Endothelial cell (in vitro differentiated cells): ENCODE measurements at places on chromosomes 2 and 18.

- DNase-seq: no peak
Observed at GRCh38 chr18:43389163-43389562, 111.9 kb upstream of the SYT4 start.

- no peak for DNase-seq
Observed at GRCh38 chr2:199258291-199258690, 199.4 kb downstream of the SATB2 start.

GRCh38 chr18:63317556-63317946, 2.0 kb downstream of the BCL2 start:
- DNase-seq: no peak

DNA sequence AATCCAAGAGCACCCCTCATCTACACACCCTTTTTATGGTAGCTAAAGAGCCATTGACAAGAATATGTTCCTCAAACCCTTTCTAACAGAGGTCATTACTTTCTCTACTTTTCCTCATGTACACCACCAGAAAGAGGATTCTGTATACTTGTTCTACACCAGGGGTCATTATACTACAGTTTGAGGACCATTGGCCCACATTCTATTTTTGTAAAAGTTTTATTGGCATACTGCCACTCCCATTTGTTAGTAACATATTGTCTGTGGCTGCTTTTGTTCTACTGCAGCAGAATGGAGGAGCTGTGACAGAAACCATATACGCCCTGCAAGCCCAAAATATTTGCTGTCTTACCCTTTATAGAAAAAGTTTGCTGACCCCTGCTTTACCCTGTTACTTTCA, 14.3 kb downstream of the HTR2B start:
- no peak for DNase-seq

GRCh38 chr2:234853729-234854128, 98.1 kb upstream of the SH3BP4 start:
- no peak for DNase-seq

- no peak for DNase-seq
Observed at GRCh38 chr2:55802067-55802466, 108.4 kb upstream of the PNPT1 start.

- DNase-seq: no peak
Observed at GRCh38 chr2:32960238-32960637, 13.5 kb downstream of the LTBP1 start.

GRCh38 chr2:18339326-18339725, 221.1 kb downstream of the RDH14 start:
- DNase-seq: no peak

- DNase-seq: no peak
Observed at GRCh38 chr2:159183346-159183745, 103.2 kb downstream of the WDSUB1 start.

- DNase-seq: no peak
Observed at GRCh38 chr2:112646791-112647689, 1.3 kb downstream of the SLC20A1 start.

GRCh38 chr18:45666520-45666919, 51.2 kb downstream of the SLC14A2 start:
- DNase-seq: no peak

- no peak for DNase-seq
Observed at GRCh38 chr2:123463886-123464285, 561.2 kb upstream of the CNTNAP5 start.
